ENCODE measurements at places on chromosomes 6 and 20.

GRCh38 chr6:68572975-68573374, 62.1 kb upstream of the ADGRB3 start:
- no peak for DNase-seq

- no peak for DNase-seq
These were observed 87.0 kb upstream of the HMGCLL1 start for GRCh38 chr6:55666037-55666436.

DNA sequence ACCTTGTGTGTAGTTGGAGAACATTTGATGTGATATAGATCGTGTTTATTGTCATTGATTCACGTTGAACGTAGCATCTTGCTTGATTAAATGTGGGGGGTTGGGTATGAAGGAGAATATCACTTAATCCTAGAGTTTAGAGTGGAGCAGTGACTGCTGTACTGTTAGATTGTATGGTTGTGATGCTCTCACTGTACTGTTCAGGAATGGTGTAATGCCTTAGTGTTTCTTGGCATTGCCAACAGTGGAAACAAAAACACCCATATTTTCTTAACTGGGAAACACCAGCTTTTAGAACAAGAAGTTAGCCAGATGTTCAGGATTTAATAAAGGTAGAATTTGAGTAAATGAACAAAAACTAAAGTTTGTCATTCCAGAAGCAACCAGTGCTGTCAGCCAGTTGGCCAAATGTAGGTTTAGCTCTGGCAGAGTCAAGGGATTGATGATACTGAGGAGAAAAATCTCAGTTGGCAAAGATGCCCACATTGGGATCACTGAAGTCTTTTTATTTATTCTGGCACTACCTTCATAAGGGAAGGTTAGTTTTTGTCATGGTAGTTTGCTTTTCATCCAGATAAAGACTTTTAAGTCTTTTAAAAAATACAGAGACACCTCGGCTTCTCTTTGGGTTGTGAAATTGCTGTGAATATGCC, 129.9 kb downstream of the JARID2 start:
- DNase-seq = no peak

DNA sequence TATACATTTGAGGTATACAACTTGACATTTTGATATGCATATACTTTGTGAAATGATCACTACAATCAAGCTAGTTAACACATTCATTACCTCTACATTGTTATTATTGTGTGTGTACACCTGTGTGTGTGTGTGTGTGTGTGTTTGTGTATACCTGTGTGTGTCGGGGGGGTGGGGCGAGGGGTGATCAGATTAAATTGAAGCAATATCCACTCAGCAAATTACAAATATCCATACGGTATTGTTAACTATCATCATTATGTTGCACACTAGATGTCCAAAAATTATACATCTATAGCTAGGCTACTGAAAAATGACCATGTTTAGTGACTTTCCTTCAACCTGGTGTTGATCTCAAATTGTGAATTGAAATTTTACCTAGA, 1.8 kb downstream of the RHAG start:
- DNase-seq = no peak

DNA sequence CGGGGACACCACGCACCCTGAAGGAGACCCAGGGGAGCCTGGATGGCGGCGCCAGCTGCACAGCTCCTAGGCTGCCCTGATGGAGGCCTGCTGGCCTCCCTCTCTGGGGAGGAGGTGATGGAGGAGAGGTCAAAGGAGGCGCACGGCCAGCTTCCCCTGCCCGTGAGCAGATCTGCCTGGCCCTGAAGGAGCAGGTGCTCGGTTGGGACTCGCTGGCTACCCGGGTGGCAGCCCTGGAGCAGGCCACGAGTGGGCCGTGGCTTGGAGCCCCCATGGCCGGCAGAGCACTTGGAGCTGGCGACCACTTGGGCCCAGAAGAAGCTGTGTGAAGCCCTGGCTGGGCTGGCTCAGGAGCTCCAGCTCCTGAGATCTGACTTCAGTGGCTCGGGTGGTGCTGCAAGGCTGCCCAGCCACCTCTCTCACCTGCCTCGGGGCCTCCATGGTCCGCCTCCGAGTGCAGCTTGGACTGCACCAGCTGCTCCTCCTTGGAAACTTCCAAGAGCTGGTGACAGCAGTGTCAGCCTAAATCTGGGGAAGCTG, 7.5 kb upstream of the RAET1E start:
- DNase-seq = no peak

GRCh38 chr6:158868122-158868480, 48.9 kb upstream of the EZR start:
- no peak for DNase-seq

GRCh38 chr6:1379017-1379787, 10.2 kb upstream of the FOXF2 start:
- no peak for DNase-seq

GRCh38 chr20:41082306-41082705, 53.7 kb downstream of the TOP1 start:
- DNase-seq = no peak

GRCh38 chr6:64889144-64889543, 817.9 kb downstream of the EYS start:
- DNase-seq = no peak
